ENCODE measurements at places on chromosomes 2 and 18. TPM values are rescaled to one million over a fixed set of nuclear protein-coding genes. Genes with fewer than 3 reads are reported as not detected.

HSPE1 gene
- total RNA-seq = 135 TPM

ADRA2B gene
- 0.03 TPM for total RNA-seq

DNA sequence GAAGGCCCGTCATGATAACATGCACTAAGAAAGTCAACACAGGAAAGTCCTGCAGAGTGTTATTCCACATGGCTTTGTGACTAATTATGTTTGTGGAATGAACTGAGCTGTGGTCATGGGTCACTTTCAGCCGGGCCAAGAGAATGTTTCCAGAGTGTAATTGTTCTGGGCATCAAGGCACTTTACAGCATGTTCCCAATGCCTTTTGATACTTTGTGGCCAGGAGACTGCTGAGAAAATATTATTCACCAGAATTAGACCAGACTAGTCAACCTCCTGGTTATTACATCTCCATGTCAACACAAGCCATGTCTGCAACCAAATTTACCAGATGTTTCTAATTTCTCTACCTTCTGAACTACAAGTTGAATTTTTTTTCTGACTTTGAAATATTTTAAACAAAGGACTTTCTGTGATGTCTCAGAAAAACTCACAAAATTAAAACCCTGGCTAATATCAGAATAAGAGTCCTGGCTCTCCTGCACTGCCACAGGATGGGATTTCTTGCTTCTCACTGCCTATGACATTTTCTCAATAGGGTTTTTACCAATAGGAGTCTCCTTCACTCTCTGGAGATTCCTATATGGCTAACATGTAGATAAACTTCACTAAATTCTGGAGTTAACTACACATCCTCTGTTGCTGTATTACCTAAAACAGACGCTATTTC, 90.6 kb upstream of the WDR75 start:
- peak; percentile 77 for DNase-seq

- peak; percentile 74 for DNase-seq
These were observed 4.9 kb downstream of the FEV start for GRCh38 chr2:218979846-218980734.

DNA sequence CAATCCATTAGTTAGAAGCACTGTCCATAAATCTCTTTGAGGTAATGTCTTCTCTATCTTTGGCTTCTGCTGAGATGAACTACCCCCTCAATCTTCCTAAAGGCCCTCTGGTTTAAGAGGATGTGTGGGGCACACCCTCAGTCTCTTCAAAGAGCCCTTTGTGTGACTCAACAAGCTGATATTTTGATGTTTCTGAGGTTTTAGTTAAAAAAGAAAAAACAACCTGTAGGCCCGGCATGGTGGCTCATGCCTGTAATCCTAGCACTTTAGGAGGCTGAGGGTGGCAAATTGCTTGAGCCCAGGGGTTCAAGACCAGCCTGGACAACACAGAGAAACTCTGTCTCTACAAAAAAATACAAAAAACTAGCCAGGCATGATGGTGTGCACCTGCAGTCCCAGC, 593.5 kb downstream of the TMEM182 start:
- no peak for DNase-seq

GRCh38 chr2:215401896-215402379, 33.9 kb downstream of the FN1 start:
- peak; percentile 70 for DNase-seq

GRCh38 chr2:215019521-215020145, 118.8 kb downstream of the ABCA12 start:
- DNase-seq = no peak

DNA sequence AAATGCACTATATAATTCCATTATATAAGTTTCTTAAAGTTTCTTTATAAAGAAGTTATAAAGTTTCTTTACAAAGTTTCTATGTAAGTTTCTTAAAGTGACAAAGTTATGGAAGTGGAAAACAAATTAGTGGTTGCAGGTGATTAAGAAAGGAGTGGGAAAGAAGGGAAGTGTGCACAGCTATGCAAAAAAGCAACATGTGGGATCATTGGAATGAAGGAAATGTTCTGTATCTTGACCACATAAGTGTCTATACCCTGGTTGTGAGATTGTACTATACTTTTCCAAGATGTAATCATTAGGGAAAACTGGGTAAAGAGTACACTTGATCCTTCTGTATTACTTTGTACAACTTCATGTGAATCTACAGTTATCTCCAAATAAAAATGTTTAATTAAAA, 1541.1 kb downstream of the LRP1B start:
- no peak for DNase-seq

GRCh38 chr2:241049739-241050623, 51.6 kb downstream of the SNED1 start:
- DNase-seq = no peak

- no peak for DNase-seq
These were observed 28.2 kb upstream of the NARS1 start for GRCh38 chr18:57649556-57650500.
